NCI-H774 (cell line): ENCODE measurements at places on chromosomes 2 and 18.

DNA sequence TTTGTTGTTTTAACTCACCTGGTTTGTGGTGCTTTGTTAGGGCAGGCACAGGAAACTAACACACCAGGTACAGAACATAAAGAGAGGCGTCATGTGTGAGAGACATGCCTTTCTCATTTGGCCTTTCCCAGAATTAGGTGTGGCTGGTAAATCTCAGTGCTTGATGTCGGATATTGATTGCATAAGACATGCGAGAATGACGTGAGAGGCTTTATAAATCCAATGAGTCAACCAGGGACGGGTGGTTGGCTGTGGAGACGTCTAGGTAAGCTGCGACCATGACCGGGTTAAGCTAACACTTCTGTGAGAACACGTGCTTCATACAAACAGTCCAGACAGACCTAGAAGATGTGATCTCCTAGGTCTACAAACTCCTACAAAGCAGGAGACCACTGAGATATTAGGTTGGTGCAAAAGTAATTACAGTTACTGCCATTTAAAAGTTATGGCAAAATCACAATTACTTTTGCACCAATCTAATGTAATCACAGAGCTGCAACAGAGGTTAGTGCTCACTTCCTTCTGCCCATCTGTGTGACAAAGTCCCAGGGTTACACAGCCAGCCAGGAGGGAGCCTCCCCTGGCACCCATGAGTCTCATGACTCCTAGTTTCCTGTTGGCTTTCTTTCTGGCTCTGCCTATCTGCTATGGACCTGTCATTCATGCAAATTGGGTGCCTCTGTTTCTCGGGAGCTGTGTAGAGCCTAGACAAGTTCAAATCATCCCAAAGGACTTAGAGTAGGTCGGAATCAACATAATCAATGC lies 98.9 kb upstream of the ATP8B1 start:
- no peak for DNase-seq

GRCh38 chr2:20738772-20739171 lies 71.8 kb downstream of the GDF7 start:
- no peak for DNase-seq

- DNase-seq, result no peak
Measured at GRCh38 chr2:232569541-232569940, 19.1 kb downstream of the EIF4E2 start.

GRCh38 chr2:15363734-15364133 lies 197.4 kb downstream of the NBAS start:
- DNase-seq, result no peak

DNA sequence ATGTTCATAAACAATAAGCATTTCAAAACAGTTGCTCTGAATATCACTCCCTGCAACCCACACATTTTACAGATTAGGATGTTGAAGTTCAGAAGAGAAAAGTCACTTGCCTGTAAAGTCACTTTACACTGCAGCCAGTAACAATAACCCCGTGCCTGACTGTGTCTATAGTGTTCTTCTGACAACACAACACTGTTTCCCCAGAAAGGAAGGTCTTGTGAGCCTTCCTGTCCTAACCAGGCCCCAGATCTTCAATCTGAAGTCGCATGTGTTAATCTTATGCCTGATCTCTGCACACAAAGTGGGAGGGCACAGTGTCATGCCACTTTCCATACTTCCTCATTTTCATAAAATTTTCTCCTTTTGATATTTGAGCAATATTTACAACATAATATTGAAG lies 120.2 kb downstream of the FEZ2 start:
- no peak for DNase-seq

DNA sequence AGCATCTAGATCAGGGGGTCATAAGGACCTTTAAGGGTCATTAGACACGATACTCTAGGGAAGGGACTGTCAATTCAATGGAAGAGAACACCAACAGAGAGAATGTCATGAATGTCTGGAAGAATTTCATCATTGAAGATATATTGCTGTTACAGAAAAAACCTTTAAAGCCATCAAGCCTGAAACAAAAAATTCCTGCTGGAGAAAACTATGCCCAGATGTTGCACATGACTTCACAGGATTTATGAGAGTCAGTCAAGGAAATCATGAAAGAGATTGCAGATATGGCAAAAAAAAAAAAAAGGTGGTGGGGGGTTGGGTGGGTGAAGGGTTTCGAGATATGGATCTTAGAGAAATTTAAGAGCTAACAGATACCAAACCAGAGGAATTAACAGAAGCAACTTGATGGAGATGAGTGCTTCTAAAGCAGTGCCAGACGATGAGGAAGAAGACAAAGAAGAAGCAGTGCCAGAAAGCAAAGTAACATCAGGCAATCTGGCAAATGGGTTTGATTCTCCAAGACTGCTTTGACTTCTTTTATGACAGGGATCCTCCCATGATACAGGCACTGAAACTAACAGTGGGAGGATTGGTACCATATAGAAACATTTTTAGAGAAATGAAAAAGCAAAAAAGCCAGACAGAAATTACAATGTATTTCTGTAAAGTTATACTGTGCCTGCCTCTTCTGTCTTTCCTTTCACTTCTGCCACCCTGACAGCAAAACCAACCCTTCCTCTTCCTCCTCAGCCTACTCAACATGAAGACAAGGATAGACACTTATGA lies 28.5 kb downstream of the MAP4K3 start:
- no peak for DNase-seq

DNA sequence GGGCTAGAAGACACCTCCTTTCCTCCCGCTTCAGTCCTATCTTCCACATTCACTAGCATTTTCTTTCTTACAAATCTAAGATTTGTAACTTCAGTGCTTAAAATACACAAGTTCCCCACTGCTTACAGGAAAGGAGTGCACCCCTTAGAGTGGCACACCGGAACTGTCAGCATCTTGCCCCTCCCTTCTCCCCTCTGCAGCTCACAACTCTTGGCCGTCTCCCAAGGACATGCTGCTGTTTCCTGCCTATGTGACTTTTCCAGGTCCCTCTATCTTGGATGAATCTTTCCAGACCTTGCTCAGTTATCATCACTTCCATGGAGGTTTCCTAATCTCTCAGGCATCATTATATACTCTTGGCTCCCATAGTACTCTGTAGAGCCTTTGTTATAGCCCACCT lies 334.8 kb downstream of the CELF4 start:
- DNase-seq, result no peak

DNA sequence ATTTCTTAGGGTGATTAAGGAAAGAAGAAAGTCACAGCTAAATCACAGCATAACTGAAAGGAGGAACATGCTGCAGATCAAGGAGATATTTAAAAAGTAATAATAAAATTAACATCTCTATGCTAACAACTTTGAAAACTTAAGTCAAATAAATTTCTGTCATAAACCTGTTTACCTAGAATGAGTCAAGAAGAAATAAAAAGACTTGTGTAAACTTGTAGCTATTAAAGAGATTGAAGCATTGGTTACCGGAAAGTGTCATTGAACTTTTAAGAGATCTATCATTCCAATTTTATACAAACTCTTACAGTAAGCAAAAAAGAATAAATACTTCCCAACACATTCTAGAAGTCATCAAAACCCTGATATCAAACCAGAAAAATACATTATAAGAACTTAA lies 520.1 kb upstream of the SYT4 start:
- DNase-seq, result no peak

DNA sequence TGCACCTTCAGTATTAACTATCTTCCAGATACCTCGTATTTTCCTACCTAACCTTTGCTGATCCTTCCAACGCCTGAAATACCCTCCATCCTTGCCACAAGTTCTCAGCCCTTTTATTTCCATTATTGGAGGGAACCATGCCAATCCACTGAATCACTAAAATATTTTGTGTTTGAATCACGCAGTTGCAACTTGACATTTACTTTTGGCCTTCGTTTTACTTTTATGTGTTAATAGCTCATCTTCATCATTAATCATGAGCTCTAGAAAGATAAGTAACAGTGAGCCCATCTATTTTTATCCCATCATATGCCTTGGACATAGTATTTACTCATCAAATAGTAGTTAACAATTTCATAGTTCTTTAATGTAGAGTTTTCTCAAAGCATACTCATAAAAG lies 463.2 kb downstream of the THSD7B start:
- DNase-seq, result no peak

GRCh38 chr2:43139501-43139900 lies 86.9 kb downstream of the ZFP36L2 start:
- no peak for DNase-seq

GRCh38 chr2:188746727-188747126 lies 227.4 kb upstream of the COL3A1 start:
- no peak for DNase-seq

DNA sequence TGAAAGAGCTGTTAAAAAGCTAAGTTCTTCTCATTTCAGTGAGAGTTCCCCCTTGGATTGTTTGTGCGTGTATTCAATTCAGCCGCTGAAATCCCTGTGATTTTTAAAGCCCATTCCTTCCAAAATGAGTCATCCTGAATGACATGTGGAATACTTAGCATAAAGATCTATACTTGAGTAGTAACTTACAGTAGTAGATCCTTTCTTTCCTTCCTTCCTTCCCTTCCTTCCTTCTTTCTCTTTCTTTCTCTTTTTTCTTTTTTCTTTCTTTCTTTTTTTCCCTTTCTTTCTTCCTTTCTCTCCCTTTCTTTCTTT lies 18.2 kb upstream of the SOX11 start:
- no peak for DNase-seq

- no peak for DNase-seq
Measured at GRCh38 chr2:45804987-45805755, 153.7 kb downstream of the PRKCE start.

DNA sequence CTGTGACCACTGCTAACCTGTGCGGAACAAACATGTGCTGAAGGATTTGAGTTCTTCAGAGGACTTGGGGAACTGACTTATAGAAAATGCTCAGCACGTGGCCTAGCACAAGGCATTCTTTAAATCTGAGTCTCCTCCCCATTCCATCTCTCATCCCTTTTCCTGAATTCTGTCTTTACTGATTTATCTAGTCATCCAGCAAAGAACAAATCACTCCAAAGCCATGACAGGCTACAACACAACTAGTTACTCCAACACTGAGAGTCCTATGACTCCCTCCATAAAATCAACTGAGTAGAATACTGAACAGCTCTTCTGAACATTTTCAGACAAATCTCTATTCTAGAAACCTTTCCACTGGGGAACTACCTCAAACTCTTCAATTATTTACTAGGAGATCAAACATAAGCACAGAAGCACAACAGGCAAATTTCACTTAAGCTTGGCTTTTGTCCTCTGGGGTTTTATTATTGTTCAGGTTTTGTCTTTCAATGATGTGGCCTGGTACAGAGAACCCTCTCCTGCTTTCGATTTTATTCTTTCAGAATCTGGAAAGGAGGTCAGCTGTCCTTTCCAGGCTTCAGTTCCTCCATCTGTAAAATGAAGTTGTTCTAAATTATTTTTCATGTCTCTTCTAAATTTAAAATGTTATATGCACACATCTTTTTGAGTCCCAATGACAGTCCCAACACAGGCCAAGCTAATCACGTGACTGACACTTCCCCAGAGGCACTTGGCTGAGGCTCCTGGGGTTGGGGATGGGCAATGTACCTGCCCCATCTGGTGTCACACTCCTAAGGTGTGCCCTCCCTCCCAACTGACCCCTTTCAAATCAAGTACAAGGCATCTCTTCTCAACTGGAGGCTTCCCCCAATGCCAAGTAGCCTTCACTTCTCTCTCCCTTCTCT lies 31.8 kb downstream of the RNU4ATAC start:
- no peak for DNase-seq

DNA sequence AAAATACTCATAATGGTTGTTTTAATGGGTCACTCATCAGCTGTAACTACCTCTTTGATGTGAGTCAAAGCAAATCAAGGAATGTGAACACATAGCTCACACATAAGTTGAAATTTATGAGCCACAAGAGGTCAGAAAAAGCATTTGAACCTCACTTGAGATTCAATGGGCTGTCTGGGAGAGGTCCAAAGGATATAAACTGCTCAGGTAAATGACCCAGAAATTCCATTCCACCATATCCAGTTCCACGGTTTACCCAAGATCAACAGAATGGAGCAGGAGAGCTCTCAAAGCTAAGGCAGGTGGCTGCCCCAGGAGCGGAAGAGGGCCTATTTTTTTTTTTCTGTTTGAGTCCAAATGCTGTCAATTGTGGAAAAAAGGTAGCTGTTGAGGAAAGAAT lies 464.1 kb downstream of the TNS1 start:
- peak; percentile 4 for DNase-seq

- DNase-seq, result no peak
Measured at GRCh38 chr2:147033044-147033443, 811.8 kb upstream of the ACVR2A start.

DNA sequence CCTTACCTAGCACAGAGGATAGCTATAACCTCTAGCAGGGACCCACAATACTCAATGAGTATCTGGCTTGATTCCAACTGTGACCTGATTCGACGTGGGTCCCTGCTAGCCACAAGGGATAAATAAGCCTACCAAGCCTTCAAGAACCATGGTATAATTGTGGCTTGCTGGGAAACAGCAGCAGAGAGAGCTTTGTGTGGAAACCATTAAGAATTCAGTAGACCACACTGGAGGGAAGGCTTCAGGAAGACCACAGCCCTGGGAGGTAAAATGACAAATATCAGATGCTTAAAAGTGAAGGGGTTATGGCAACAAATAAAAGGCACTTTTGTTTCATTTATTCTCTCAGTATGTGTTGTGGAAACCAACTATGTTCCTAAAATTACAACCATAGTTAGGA lies 82.6 kb upstream of the WIPF1 start:
- DNase-seq, result no peak

DNA sequence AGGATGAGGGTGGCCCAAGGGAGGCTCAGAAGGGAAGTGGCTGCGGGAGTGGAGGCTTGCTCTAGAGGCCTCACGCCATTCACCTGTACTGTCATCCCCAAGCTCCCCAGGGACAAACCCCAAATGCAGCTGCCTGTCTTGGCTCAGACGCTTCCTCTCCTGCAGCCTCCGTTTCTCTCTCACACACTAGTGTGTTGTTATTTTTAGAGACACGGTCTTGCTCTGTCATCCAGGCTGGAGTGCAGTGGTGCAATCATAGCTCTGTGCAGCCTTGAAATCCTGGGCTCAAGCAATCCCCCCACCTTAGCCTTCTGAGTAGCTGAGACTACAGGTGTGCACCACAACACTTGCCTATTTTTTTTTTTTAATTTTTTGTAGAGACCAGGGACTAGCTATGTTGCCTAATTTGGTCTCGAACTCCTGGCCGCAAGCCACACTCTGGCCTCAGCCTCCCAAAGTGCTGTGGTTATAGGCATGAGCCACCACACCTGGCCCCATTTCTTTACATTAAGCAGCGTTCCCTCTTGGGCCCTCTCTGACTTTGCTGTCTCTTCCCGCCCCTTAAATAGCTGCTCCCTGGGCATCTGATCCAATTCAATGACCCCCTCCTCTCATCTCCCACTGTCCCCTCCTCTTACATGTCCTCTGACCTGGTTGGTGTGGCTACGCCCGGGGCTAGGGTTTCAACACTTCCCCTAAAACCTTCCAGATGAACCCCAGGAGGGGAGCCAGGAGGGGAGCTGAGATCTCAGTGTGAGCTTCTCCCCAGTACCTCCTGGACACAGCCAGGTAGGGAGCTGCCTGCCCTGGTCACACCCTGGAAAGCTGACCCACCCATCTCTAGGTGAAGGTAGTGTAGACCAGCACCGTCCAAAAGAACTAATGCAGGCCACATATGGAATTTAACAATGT lies 24.0 kb upstream of the LOXHD1 start:
- DNase-seq, result no peak

GRCh38 chr2:126634273-126634861 lies 21.6 kb upstream of the GYPC start:
- DNase-seq, result no peak
